ENCODE measurements at places on chromosomes 2 and 18.

GRCh38 chr18:37328946-37329719 is 236.5 kb downstream of the CELF4 start:
- no peak for DNase-seq

DNA sequence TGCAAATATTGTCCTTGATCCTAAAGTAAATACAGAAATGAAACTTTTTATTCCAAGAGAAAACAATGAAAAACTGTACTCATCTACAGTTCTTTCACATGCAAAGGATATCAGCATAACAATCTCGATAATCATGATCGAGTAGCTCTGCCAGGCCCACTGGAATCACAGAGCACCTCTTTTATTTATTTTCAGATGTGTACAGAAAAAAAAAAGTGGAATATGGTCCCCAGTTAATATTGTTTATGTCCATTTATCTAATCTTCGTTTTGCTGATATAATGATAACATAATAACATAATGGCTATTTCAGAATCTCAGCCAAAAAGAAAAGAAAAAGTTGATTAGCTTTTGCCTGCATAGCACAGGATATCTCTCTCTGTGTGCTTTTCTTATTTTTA is 6.5 kb downstream of the ZNF385B start:
- no peak for DNase-seq

- DNase-seq: no peak
Observed at GRCh38 chr2:237096201-237096600, 10.5 kb downstream of the COPS8 start.

- DNase-seq: no peak
Observed at GRCh38 chr2:218713922-218714321, 3.3 kb downstream of the TTLL4 start.
